Effector memory CD4-positive, alpha-beta T cell (primary cell): ENCODE measurements at places on chromosomes 2 and 18.

DNA sequence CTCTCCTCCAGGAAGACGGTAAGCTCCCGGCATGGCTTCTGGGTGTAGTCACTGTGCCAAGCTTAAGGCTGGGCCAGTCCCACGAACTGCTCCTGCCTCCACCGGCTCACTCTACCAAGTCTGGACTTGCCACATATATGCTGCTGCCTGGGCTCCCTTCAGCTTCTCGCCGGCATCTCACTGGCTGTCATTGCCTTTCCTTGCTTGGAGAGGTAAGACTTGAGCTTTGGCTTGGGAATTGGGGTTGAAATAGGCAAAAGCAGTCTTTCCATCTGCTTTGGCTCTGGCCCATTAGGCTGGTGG is 481.0 kb downstream of the TGIF1 start:
- no peak for DNase-seq

DNA sequence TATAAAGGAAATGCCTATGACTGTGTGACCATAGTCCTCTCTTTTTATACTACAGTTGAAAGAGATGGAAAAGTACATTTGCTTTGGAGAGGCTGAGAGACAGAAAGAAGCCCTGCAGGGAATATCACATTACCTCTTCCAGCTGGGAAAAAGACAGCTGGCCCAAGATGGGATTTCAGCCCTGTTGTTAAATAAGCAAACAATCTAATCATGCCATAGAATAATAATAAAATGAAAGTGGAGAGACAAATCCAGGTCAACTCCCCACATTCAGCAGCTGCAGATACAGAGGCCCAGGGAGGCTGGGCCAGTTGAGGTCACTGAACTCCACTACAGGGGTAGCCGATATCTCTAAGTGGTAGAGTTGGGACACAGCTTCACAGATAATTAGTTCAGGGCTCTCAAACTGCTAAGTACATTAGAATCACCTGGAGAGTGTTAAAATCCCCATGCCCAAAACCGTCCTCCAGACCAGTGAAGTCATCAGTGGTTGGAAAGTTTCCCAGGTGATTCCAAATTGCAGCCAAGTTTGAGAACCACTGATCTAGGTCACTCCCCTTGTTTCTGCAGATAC is 81.9 kb downstream of the MOGAT1 start:
- DNase-seq: no peak

DNA sequence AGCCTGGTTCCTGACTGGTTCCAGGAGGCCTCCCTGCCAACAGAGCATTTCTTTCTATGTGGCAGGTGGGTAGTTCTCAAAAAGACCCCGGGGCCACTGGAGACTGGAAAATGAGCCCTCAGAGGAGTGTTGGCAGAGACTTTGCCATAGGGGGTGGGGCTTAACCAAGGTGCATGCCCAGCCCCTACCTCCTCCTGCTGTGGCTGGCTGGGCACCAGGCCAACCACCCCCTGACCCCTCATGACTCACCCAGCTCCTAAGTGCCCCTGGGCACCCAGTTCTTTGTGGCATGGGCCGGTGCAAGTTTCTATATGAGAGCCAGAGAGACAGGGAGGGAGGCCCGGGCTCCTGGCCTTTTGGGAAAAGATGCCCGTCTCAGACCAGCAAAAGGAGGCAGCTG is 98.2 kb upstream of the SMAD2 start:
- no peak for DNase-seq

- no peak for DNase-seq
Observed at GRCh38 chr2:15354596-15355366, 206.4 kb downstream of the NBAS start.

- DNase-seq: peak; percentile 21
Observed at GRCh38 chr2:9139491-9140443, 66.8 kb upstream of the ASAP2 start.

- DNase-seq: no peak
Observed at GRCh38 chr2:211760103-211760502, 778.5 kb downstream of the ERBB4 start.

DNA sequence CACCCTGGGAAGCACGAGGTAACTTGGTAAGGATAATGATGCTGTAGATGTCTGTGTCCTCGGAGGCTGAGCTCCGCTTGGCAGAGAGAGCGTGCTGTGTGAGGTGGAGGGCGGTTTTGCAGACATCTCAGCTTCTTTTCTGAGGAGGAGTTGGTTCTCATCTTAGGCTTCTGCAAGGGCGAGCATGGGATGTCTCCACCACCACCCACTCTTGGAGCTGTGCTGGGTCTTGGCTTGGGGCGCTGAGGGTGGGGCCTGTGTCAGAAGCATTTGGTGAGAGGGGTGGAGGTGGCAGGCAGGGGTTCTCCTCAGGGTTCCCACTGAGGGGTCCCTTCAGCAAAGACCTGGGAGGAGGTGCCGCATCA is 9.2 kb downstream of the OXER1 start:
- no peak for DNase-seq

DNA sequence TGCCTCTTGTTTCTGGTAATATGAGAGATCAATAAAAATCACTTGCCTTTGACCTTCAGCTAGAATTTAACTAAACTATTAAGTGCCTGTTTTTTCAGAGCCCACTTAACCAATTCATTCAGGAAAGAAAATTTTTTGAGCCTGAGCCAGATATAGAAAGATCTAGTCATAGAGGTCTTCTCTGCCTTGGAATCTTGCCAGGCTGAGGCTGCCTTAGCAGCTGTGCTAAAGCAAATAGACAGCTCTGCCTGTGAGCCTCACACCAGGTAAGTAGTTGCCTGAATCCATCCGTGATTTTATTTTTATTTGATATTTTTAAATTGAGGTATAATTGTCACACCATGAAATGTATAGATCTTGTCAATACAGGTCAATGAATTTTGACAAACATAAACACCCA is 27.4 kb downstream of the EVX2 start:
- DNase-seq: no peak

GRCh38 chr2:725468-725867 is 48.3 kb upstream of the TMEM18 start:
- DNase-seq: no peak

DNA sequence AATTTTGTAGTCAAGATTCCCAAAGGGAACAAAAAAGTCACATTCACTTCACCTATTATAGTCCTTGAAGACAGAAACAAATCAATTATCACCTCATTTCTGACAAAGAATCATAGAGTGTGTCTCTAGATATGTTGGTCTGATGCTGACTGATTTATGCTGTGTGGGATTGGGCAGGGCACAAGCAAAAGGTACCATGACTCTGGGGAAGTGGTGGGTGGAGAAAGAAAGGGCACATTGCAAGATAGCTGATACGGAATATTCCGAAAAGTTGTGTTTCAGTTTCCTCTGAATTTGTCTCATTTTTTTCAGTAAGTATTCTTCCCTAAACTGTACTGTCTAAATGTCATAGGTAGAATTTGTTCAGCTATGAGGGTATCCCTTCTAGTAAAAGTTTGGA is 268.0 kb downstream of the MREG start:
- DNase-seq: no peak

DNA sequence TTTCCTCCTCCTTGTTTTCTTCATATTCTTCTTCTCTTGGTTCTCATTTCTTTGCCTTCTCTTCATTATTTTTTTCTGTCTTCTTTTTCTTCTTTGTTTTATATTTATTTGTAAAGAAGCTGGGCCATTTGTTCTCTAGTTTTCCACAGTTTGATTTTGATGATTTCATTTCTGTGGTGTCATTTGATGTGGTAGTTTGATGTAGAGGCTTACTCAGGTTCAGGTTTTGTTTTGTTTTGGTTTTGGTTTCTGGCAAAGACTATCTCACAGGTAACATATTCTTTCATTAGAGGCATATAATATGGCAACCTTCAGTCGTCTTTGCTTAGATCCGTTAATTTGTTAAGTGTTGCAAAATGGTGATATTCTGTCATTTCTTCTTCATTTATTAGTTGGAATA is 75.3 kb downstream of the BABAM2 start:
- no peak for DNase-seq

DNA sequence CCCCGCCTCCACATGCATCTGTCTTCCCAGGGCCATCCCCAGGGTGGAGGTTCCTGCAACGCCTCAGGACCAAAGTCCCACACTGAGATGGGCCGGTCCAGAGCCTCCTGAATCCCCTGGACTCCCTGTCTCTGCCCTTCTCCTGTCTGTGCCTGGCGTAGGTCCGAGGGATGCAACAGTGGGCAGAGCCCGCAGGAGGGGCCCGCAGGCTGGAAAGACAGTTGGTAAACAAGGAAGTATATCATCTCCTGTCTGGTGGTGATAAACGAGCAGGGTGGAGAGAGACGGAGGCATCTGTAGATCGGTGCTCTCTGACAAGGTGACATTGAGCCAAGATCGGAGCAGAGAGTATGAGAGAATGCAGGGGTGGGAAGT is 72.6 kb upstream of the RAB6C start:
- DNase-seq: no peak

- DNase-seq: no peak
Observed at GRCh38 chr2:3674066-3674845, 16.3 kb downstream of the ALLC start.

GRCh38 chr18:9321736-9322135 is 12.8 kb upstream of the TWSG1 start:
- DNase-seq: no peak

DNA sequence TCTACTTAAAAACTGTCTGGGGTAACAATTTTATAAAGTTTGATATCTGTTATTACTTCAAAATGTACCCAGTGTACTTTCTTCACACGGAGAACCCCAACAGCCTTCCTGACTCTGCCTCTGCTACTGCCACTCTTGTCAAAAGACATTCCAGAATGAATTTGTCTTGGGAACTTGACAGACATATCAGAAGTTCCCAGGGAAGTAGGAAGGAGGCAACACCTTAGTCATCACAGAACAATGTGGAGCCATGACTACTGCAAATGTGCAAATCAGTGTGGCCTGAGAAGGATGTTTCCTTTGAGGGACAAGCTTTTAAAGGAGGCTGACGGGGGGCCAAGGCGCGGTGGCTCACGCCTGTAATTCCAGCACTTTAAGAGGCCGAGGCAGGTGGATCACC is 133.8 kb upstream of the RNF152 start:
- DNase-seq: no peak

GRCh38 chr2:239267288-239267951 is 133.4 kb downstream of the HDAC4 start:
- DNase-seq: peak; percentile 87

DNA sequence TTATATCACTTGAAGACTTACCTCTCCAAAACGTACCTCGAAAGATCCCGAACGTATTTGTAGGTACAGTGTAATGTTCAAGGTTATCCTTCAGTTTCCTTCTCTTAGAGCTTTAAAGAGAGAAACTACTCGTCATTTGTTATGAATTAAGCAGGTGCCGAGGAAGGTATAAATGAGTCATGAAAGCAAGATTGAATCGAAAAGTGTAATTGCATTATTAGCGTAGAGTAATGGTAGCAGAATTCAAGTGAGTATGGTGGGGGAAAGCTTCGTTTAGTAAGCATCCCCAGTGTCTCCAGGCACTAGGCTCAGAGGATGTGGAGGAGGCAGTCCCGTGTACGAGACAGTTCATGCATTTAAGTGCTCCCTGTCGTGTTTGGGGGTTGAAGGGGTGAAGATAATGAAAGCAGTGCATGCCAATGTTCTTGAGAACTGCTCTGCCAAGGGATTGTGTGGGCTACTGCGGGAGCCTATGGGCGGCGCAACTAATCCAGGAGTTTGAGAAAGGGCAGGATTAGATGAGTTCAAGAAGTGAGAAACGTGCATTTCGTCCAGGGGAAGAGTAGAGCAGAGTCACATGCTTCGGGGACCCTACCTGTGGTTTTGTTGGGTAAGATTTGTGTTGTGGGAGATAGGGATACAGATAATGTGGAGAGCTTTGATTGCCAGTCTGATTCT is 858 bp downstream of the POLR1B start:
- no peak for DNase-seq

DNA sequence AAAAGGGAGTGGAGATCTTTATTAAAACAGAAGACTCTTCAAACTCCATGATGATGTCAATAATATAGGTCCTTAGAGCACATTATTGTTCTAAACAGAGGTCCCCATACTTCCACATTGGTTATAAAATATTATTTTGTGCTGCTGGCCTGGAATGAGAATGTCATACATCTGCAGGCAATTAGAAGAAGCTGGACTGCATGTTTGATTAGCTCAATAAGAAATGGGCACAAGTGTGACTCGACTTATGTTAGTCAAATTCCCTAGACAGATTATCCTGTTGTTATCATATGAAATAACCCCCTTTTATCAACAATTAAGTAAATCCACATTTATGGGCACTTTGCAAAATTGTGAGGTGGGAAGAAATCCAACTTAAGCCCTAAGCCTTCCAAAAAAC is 8.8 kb downstream of the EFEMP1 start:
- DNase-seq: no peak

GRCh38 chr2:136334967-136335366 is 217.0 kb upstream of the CXCR4 start:
- no peak for DNase-seq

- no peak for DNase-seq
Observed at GRCh38 chr18:46502444-46502843, 154.6 kb downstream of the LOXHD1 start.

GRCh38 chr2:32008805-32009515 is 1.8 kb downstream of the MEMO1 start:
- DNase-seq: no peak

GRCh38 chr18:79726721-79727120 is 47.1 kb downstream of the CTDP1 start:
- no peak for DNase-seq
